Activated CD4-positive, CD25-positive, alpha-beta regulatory T cell treated with anti-CD3 and anti-CD28 coated beads, Interleukin-2, amount 50 U/mL, for 16 hours (primary cell): ENCODE measurements at places on chromosomes 13 and 19.

- DNase-seq = no peak
These were observed 110.4 kb upstream of the KLHL1 start for GRCh38 chr13:70218618-70219017.

GRCh38 chr19:49106648-49107135 lies 7.5 kb upstream of the LIN7B start:
- peak; percentile 47 for DNase-seq

GRCh38 chr13:111925146-111925875 lies 141.6 kb upstream of the SOX1 start:
- DNase-seq = no peak

DNA sequence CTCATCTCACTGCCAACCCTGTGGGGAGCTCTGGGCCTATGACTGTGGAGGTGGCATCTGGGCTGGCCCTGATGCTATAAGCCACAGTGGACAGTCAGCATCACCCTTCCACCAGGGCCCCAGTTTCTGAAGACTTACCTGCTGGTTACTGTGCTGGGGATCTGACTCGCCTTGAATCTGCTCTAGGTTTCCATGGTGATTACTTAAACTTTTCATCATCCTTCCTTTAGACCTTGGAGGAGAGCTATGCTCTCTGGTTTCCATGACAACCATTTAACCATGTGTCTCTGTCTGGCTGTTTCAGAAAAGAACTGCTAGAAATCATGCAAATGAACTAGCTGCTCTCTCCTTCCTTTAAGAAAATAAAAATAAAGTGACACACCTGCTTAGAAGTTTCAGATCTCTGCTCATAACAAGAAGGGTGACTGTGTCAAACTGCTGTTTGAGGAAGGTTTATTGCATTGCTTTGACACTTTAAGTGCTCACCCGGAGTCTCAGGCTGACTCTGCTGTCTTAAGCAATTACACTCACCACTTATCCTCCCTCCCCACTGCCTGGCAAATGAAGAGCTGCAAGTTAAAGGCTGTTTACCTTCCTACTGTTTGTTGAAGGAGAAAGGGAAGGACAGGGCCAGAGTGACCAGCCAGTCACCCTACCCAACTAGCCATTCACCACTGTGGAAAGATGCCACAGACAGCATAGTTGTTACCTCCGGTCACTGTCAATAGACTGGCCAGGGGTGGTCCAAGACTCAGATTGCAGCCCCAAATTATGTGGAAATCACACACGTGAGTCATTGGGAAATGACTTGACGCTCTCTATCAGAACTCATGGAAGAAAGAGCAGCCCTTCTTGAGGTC lies 87.6 kb downstream of the HSPH1 start:
- DNase-seq = no peak

DNA sequence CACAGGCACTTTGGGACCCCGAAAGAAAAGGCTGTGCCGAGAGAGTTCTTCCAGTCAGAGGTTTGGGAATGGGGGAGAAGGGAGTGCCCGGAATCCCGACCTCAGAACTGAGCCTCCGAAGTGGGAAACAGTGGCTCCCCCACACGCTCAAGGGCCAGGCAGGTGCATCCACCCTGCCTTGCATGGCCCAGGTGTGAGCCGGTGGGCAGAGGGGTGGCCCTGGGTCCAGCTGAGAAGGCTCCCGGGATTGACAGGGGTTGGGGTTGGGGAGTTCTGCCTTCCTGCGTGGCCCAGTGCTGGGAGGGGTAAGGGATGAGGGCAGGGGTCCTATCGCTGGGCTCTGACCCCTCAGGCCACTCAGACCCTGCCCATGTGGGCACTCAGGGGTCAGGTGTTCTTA lies 163.5 kb upstream of the TUBA3C start:
- no peak for DNase-seq

GRCh38 chr19:46076951-46077814 lies 36.4 kb upstream of the IGFL4 start:
- DNase-seq = no peak

GRCh38 chr19:55688422-55689218 lies 13.6 kb downstream of the EPN1 start:
- no peak for DNase-seq

DNA sequence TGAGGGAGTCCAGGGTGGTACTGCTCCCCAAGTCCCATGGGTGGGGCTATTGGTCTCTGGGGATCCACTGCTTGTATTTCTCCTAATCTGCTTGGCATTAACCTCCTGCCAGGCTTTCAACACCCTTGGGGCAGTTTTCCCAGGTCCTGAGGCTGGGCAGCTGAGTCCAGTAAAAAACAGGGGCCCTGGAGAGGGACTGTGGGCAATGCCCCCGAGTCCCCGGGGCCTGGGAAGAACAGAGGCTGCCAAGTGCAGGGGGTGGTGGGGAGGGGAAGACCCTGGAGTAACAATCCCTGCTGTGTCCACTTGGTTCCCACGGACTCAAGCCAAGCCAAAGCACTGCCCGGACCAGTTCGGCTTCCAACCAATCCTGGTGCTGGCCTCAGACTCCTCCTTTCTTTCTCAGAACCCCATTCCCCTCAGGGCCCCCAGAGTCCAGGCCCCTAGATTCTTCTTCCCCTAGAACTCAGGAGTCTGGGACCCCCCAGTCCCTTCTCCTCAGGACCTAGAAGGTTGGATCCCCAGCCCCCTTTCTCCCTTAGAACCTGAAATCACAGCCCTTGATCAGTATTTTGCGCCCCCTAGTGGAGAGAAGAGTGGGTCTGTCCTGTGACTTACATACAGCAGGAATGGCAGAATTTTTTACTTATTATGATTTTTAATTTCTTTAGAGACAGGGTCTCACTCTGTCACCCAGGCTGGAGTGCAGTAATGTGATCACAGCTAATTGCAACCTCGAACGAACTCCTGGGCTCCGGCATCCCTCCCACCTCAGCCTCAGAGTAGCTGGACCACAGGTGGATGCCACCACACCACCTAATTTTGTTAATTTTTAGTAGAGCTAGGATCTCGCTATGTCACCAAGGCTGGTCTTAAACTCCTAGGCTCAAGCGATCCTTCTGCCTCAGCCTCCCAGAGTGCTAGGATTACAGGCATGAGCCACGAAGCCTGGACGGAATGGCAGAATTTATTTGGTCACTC lies 3.7 kb upstream of the CLPTM1 start:
- DNase-seq = peak; percentile 55
